ENCODE measurements at places on chromosomes 1 and 21.
A peak's percentile ranks its signal among the peaks of the same experiment; 100 is the strongest.

- no peak for DNase-seq
Measured at GRCh38 chr1:242738702-242739645, 214.5 kb upstream of the PLD5 start.

DNA sequence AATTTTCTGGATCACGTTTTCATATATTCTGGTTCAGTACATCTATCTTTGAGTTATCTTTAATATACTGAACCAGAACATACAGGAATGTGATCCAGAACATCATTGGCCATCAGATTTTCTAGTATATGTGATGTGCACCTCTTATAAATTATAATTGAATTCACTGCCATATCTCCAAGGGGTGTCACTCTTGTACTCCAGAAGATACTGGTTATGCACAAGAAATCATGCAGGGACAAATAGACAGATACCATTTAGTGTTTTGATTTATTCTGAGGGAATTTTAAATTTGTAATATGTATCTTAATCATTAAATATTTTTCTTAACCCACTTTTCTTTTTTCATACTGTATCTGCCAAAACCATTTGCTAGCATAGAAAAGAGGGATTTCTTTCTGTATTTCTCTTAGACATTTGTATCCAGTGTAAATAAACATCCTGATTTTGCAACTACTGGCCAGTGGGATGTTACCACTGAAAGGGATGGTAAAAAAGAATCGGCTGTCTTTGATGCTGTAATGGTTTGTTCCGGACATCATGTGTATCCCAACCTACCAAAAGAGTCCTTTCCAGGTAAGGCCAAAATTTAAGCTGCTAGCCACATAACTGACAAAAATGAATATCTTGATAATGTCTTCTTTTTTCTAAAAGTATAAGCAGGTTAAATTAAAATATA lies 16.7 kb downstream of the FMO3 start:
- DNase-seq = no peak

DNA sequence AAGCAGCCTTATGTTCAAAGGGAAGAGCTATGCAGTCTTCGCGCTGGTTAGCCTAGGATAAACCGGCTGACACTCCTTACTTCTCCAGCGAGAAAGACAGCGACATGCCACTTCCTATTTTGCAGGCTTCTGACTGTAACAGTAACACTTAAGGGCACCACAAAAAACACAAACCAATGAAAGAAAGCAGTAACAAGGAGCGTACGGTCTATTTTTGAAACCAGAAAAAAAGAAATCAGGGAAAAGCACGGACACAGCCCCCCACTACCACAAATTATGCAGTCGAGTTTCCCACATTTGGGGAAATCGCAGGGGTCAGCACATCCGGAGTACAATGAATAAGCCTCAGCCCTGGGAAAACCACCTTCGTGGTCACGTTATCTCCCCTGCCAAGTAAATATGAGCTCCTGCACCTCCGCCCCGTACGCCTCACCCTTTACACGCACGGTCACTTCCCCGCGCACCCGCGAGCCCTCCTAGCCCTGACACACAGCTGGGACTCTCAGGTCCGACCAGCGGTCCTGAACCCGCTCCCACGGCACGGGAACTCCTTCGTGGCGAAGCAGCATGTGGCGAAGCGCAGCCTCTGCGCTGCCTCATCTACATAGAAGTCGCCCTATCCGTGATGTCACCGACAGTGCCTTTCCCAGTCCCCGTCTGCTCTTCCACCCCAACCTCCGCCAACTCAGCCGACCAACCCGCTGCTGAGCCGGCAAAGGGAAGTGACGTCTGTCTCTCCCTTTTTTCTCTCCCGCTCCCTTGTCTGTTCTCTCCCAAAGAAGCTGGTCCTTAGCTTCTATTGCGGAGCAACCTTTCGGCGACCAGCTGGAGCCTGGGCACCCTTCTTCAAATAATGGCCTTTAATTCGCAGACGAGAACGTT lies 40.9 kb upstream of the PPIAL4F start:
- DNase-seq = peak; percentile 69

- no peak for DNase-seq
Measured at GRCh38 chr1:116906812-116907211, 2.9 kb upstream of the PTGFRN start.

- no peak for DNase-seq
Measured at GRCh38 chr1:237677979-237678378, 212.7 kb downstream of the ZP4 start.

DNA sequence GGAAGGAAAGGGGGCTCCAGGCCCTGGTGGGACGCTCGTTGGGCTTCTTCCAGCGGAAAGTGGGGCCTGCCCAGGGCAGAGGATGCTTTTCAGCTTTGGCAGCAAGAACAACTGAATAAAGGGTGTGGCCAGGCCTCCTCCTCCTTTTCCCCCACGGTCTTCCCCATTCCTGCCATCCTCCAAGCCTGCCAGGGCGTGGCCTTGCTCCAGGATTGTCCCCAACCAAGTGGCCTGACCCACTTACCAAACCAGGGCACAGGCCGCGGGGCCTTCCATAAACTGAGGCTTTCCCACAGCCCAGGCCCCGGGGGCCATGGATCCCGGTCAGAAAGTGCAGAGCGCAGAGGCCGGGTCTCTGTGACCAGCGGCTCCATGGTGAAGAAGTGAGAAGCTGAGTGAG lies 33.6 kb downstream of the CASZ1 start:
- DNase-seq = no peak

DNA sequence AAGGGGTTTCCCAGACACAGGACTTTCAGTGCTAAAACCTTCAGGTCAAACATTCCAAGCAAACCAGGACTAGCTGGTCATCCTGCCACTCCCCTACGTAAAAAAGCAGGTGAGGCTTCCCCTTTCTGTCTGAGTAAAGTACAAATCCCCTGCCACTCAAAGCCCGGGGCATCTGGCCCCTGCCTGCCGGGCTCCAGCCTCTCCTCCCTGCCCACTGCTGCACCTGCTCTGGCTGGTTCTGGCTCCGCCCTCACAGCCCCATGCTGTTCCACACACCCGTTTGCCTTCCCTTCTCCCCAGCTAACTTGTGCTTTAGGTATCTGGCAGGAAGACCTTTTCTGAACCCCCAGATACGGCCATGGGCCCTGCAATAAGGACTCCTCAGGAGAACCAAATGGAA lies 23.3 kb upstream of the S100A7 start:
- DNase-seq = no peak

DNA sequence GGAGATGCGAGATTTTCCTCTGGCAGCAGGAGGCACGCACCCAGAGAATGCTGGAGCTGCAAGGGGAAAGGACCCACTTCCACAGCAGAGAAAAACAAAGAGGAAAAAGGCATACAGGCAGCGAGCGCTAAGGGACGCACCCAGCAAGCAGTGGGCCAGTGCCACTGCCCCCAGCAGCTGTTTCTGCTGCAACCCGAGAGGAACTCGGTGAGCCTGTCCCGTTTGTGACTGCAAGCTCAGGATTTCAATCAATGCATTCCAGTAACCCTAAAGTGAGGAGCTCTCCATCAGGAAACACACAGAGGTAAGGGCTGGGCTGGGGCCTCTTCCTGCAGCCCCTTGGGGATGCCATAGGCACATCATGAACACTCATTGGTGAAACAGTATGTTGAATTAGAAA lies 58.7 kb downstream of the ACP6 start:
- no peak for DNase-seq

- no peak for DNase-seq
Measured at GRCh38 chr1:8204826-8205225, 113.1 kb upstream of the SLC45A1 start.

DNA sequence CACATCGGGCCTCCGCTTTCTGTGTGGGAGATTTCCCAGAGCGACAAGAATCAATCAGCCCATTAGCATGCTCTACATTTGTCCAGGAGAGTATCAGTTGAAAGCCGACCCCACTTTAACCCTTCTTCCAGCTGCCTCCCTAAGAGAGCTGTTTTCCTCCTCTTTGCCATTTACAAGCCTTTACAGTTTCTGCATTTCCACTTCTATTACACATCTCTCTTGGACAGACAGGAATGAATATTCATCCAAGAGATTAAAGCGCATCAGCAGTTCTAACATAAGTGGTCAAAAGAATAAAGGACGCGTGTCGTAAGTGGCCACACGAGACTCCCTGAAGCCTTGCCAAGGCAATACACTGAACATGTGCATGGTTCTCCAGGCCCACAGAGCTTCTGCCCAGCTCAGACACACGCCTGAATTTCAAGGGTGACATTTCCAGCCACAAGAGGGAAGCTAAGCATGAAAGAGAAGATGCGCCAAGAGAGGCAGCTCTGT lies 47.3 kb downstream of the FAM78B start:
- no peak for DNase-seq

DNA sequence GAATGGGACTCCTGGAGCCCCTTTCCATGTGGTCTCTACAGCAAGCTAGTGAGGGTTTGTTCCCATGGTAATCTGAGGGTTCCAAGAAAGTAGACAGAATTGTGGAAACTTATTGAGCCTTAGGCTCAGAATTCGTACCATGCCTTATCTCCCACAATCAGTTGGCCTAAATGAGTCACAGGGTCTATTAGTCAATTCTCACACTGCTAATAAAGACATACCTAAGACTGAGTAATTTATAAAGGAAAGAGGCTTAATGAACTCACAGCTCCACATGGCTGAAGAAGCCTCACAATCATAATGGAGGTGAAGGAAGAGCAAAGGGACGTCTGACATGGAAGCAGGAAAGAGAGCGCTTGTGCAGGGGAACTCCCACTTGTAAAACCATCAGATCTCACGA lies 106.6 kb upstream of the CXADR start:
- no peak for DNase-seq
